ENCODE measurements at places on chromosomes 4 and X. TPM values are rescaled to one million over a fixed set of nuclear protein-coding genes. Genes with fewer than 3 reads are reported as not detected.
A peak's percentile ranks its signal among the peaks of the same experiment; 100 is the strongest.

BGN gene
- total RNA-seq, result 40.2 TPM

POU3F4 gene
- 2.4 TPM for total RNA-seq

ATP2B3 gene
- total RNA-seq, result 11.8 TPM

ERCC6L gene
- 1.7 TPM for total RNA-seq

GRCh38 chr4:168511780-168512489 lies 15.1 kb downstream of the PALLD start:
- no peak for DNase-seq

GRCh38 chrX:113793563-113793962 lies 790.3 kb upstream of the HTR2C start:
- DNase-seq, result no peak

GRCh38 chrX:103792916-103793544 lies 16.4 kb downstream of the PLP1 start:
- DNase-seq, result no peak

DNA sequence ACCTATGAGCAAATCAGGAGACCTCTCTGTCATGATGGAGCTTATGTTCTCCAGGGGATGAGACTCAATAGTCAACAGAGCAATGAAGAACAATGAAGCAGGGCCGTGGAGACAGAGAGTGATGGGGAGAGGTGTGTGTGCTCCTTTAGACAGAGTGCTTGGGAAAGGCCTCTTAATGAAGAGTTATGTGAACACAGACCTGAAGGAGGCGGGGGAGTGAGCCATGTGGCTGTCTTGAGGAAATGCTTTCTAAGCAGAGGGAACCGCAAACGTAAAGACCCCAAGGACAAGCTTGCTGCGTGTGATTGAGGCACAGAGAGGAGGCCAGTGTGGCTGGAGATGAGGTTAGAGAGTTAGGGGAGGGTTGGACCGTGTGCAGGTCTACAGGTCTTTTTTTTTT lies 53.1 kb downstream of the CHRNA9 start:
- no peak for DNase-seq

- no peak for DNase-seq
These were observed 41.5 kb downstream of the RAB40AL start for GRCh38 chrX:102978594-102978993.

DNA sequence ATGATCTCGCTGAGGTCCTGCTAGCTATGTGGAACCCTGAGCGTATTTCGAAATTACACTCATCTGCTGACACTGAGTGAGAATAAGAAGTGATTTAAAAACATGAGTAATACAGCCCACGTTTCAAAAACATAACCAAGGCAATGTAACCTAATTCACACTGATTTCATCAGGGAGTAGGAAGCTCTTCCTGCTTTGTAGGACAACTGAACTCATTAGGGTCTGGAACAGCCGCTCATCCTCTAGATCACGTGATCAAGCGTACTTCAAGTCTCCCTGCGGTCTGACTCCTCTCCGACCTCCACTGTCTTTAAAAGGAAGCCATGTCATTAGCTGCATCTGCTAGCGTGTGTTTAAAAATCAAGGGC lies 138.0 kb downstream of the NSUN7 start:
- peak; percentile 26 for DNase-seq

- no peak for DNase-seq
These were observed 38.6 kb upstream of the TEX13D start for GRCh38 chrX:124293810-124294209.

DNA sequence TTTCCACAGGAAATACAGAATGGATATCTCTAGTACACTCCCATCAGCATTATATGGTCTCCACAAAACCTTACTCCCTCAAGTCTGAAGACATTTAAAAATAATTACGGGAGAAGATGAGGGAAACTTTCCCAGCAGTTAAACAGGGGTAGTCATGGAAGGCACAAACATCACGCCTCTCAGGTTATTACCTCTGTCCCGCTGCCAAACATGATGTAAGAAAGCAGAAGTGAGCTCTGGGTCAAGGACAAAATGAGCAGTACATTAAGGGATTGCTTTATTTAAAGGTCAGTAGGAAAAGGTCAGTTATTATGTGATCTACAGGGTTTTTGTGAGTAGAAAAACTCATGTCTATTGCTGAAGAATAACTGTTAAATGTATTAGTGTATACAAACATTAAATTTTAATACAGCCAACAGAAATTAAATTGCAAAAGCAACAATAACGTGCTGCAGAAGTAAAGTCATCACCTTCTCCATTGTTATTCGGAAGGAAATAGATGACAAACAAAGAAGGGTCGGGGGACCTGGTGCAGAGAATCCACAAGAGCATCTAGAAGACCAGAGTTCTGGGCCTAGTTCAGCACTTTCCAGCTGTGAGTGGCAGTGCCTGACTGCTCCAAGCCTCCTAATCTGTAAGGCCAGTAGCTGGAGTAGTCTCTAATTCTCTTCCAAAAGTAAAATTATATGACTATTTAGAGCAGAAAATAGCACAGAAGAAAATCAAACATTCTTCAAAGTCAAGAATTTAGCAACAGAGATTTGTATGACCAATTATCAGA lies 171.2 kb downstream of the PPP3CA start:
- DNase-seq, result no peak
